ENCODE measurements at places on chromosomes 11 and 22.

DNA sequence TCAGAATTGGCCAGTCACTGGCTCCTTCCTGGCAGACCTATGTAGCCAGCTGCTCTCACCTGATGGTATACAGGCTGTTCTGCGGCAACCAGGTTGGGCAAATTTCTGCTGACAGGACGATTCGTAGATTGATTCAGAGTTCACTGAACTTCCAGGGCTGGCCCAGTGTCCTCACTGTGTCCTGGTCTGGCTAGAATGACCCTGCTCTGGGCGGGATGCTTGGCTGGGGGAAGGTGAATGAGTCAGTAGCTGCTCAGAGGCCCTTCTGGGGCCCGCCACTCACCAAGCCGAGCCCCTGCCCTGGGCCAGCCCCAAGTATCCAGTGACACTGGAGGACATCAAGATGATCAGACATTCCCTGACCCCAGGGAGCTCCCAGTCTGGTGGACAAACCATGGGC, 62.9 kb upstream of the WNT11 start:
- DNase-seq = no peak

DNA sequence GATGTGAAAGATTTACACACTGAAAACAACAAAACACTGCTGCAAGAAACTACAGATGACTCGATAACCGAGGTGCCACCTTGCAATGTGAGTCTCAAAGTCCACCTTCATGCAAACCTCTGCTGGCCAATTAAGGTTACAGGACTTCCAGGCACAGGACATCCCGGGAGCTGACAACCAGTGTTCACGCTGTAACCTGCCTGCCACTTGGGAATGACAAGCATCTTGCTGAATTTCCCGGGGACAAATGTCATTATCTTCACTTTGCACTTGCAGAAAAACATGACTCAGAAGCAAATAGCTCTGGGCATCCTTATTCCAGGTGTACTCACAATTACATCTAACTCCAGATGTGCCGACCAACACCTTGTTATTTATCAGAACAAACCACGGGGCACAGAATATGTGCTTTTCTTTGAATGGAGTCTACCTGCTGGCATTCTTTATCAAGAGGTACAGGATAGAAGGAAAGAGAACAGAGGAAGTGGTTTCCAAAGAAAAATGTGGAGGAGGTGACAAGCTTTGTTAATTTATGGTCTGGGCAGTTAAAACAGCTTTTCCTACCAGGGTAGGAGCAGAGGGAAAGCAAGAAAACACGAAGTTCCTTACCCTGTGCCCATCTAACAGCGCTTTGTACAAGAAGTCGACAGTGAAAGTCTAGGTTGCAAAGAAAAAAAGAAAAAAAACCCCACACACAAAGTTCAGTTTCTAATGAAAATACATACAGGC, 72.3 kb downstream of the SHANK2 start:
- DNase-seq = no peak

DNA sequence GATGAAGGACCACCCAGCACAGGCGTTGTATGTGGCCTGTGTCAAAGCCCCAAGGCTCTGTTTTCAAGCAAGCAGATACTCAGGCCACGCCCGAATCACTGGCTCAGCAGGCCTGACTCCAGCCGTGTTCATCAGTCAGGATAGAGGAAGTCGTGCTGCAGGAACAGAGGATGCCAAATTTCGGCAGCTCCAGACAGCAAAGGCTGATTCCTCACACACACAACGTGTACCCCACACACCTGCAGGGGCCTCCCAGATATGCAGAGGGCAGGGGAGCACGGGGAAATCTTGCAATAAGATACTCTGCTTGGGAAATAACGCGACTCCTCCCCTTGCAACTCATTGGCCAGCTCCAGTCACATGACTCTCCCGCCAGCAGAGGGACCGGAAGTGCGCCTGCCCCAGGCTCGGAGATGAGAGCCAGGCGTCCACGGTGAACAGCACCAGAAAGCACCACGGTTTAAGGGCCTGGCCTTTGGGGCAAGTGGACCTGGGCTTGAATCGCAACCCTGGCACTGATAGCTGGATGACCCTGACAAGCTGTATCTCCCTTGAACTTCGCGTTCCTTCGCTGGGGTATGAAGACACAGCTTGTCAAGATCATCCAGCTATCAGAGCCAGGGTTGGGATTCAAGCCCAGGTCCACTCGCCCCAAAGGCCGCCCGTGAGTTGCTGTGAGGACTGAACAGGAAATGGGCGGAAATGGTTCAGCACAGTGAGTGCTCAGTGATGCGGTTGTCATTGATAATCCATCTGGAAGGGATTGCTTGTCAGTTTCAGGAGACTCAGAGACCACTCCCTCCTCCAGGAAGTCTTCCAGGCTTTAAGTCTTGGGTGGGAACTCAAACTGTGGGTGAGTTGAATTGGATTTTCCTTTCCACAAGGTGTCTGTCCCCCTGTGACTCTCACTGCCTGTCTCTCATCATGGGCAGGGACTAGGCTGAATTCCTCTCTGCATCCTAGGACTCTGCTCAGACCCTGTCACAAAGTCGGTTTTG, 88.5 kb downstream of the MYEOV start:
- no peak for DNase-seq

GRCh38 chr11:94169516-94169915, 40.9 kb downstream of the PANX1 start:
- DNase-seq = no peak

DNA sequence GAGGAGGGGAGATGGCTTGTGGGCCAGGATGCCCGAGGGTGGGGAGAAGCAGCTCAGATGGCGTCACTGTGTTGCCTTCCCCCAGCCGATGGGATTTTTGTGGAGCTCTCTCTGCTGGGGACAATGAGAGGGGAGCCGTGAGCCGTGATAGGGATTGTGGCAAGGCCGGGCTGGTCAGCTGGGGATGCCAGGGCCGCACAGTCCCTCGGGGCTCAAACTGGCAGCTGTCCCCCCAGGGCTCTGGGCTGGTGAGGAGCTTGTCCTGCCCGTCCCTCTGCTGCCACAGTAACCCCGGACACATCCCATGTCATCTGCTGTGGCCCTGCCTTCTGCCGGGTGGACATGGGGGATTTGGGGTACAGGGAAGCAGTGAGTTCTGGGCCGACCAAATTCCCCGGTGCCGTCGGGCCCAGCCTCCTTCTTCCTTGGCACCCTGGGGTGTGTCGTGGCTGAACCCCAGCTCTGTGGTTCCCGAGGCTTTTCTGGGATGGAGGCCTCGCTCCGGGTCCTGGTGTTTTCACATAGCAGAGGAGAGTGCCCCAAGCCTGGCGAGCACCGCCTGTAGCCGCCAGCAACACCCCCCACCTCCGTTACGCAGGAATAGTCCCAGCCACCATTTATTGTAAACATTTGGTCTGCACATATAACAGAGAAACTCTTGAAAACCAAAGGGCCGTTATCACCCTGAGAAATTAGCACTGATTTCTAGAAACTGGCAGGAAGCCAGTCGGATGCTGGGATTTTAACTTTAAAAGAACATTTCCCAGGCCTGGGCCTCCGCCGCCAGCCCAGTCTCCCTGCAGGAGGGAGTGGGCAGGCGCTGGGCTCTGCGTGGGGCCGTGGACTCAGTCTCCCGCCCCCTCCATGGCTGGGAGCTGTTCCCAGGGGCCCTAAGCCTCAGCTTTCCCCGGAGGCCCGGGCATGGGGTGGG, 9.9 kb downstream of the BRSK2 start:
- DNase-seq = no peak
